Stimulated activated CD4-positive, alpha-beta T cell treated with anti-CD3 and anti-CD28 coated beads, Interleukin-1b, Interleukin-23, amount 100 ng/mL, for 1 hour (primary cell): ENCODE measurements at places on chromosomes 4 and X.

DNA sequence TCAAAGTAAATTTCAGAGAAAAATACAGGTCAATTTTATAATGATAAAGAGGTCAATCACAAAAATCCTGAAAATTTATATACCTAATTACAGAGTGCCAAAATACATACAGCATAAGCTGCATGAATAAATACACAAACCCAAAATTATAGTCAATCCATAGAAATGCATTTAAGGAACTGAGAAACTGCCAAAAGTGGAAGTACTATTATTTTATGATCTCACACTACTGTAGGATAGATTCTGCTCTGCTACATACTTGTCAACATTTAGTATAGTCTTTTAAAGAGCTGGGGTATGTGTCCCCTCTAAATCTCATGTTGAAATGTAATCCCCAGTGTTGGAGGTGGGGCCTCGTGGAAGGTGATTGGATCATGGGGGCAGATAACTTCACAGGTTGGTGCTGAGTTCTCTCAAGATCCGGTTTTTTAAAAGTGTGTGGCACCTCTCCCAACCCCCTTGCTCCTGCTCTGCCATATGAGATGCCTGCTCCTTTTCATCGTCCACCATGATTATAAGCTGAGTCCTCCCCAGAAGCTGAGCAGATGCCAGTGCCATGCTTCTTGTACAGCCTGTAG lies 31.8 kb downstream of the CHIC2 start:
- no peak for DNase-seq

GRCh38 chr4:78320349-78320935 lies 231.1 kb upstream of the ANXA3 start:
- DNase-seq, result no peak

- no peak for DNase-seq
These were observed at the start of gene CXCL3 for GRCh38 chr4:74038425-74039314. CXCL3 (minus strand) TSS chr4:74038689; CDS start chr4:74038611, 78 bp downstream.

DNA sequence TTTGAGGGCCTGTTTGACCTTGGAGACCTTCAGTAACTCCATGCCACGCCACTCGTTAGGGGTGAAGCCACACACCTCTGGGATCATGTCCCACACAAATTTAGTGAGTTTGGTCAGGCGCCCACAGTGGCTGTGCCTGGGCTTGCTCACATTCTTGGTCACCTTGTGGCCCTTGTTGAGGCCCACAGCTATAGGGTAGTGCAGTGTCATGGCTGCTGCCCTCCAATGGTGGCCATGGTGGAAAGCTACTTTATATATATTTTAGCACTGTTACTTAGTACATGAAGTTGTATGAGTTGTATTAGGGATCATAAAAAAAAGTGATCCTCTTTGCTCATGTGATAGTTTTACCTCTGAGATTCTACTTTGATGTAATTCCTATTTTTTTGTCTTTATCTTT lies 985 bp upstream of the CXCL11 start:
- no peak for DNase-seq

DNA sequence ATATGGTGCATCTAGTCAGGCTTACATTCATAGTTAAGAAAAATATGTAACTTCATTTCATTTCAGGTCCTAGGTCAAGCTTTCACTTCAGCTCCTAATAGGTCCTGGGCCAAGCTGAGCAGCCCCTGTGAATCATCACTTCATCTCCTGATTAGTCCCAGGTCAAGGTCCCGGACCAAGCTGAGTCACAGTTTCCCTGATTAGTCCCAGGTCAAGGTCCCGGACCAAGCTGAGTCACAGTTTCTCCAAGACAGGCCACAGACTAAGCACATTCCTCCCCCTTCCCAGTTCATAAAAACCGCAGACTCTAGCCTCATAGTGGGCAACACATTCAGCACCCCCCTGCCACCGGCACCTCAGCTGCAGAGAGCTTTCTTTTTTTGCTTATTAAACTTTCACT lies 1331.8 kb downstream of the PCDH19 start:
- no peak for DNase-seq

DNA sequence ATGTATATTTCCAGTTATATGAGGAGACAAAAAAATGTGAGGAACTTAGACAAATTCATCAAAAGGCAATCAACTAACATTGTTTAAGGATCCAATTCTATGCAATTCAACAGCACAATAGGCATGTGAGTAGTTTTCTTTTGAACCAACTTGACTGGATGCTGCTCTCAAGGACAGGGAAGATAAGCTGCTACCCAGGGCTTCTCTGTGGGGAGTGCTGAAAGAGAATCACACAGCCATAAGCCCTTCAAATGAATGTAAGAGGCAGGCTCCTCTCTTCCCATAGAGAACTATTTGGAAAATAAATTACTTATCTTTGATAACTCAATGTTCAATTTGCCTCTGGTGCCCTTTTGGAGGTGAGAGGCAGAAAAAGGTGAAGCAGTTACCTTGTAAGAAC lies 1413.6 kb downstream of the PCDH7 start:
- no peak for DNase-seq

GRCh38 chr4:143336781-143337599 lies at the start of gene GAB1:
GAB1 (plus strand) TSS chr4:143336876; CDS start chr4:143337189, 313 bp downstream.
- no peak for DNase-seq

DNA sequence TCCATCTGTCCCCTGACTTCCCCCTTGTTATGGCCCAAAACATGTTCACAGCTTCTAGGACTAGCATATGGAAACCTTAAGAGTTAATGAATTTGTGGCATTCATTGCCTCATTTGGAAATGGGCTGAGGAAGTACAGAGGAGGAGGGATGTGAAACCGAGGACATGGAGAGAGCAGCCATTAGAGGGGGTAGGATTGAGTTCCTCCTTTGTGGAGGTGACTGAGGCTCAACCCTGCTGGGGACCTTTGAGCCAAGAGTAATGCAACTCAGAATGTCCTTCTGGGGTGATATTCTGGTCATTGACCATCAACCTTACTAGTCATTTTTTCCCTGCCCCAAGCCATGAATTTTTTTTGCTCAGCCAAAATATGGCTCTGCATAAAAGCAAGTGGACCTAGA lies 109.4 kb downstream of the ZNF518B start:
- no peak for DNase-seq

DNA sequence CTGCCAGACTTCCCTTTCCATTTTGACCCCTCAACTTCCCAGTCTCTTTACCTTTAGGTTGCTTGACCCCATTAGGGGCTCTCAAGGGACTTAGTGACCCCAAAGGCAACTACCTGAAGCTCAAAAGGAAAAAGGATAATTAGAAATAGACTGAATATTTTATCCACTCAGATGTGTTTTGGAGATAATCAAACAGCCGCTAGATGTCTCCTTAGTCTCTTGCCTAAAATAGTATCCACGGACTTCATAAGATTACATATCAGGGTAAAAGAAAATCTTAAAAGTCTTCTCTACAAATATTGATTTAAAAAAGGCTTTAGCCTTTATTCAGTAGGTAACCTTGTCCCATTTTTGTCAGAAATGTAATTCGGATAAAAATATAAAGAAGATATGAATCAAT lies 21.0 kb upstream of the RHOXF2 start:
- DNase-seq, result no peak

DNA sequence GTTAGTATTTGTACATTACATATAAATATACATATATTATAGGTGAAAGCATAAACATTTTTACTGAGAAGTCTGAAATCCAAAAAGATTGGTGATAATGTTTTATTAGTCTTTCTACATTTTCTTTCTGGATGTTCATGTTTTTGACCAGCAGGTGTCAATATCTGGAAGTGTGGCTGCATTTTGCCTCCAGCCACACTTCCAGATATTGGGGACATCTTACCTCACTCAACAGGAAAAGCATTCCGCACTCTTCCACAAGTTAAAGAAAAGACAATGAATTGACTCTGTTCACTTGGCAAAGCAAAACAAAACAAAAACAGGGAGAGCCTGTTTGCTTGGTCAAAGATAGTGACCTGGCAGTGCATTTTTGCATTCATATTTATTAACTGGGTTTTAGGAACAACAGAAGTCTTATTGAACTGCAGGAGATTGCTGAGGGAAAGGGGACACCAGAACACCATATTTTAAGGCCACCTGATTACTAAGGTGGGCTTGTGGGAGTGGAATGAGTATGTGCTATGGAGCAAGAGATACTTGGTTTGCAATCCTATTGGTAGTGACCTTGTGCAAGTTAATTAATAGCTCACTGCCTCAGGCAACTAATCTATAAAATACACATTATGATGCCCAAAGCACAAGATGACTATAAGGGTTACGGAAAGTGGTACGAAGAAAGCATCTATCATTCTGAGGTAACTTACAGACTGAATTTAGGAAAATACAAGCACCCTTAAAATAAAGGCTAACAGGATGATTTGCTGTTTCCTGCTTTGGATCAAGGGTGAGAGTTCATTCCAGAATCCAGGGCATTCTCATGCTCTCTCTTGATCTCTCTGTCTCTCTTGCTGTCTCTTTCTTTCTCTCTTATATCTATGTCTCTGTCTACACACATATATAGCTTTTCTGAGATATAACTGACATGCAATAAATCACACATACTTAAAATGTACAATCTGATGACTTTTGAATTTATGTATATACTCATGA lies 389.9 kb upstream of the EMCN start:
- DNase-seq, result no peak

- DNase-seq, result no peak
These were observed at the start of gene IGSF1 for GRCh38 chrX:131288738-131289511. IGSF1 (minus strand) TSS chrX:131289306; CDS start chrX:131286674, 2,632 bp downstream.

DNA sequence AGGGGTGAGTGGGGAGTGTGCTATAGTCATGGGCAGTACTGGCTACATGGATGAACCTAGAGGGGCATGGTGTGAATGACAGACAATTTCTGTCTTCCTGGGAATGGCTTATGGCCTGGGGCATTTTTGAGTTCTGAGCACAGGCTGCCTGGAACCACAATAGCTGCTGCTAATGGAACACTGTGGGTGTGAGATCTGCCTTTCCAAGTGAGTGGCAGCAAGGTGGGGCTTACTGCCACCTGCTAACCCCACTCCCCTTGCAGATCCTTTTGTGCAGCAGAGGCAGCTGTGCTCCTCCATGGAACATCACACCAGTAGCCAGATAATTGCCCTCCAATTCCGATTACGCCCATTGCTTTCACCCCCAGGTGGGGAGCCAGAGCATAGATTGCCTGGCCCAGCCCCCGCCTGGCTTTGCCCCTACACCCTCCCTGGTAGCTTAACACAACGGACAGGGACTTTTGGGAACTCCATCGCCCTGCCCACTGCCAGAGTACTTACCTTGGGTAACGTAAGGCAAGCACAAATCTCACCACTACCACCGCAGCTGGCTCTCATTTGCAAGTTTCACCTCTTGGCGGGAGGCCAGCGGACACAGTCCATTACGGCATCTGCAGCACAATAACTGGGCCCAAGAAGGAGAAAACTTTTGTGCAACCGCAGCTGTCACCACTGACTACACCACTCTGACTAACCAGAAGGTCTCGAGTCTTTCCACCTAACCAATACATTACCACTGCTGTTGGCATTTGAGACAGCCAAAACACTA lies 421.2 kb upstream of the NWD2 start:
- no peak for DNase-seq
